Activated CD8-positive, alpha-beta memory T cell treated with anti-CD3 and anti-CD28 coated beads for 1 hour (primary cell): ENCODE measurements at places on chromosomes 1 and 21.

DNA sequence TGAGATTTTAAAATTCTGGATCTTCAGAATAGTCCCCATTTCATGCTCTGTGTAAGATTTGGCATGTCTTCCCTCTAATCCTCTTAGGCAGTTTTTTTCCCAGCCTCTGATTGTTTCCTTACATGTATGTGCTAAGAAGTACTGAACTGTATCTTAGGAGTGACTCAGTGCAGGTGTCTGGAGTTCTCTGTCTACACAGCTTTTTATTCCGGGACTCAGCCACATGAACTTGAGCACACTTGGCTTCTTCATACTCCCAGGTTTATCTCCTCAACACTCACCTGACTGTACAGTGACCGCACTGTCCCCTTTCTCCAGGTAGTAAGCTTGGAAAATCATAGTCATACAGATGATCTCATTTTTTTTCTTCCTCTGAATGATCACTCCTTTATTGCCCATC lies 50.7 kb downstream of the SYT14 start:
- no peak for DNase-seq

DNA sequence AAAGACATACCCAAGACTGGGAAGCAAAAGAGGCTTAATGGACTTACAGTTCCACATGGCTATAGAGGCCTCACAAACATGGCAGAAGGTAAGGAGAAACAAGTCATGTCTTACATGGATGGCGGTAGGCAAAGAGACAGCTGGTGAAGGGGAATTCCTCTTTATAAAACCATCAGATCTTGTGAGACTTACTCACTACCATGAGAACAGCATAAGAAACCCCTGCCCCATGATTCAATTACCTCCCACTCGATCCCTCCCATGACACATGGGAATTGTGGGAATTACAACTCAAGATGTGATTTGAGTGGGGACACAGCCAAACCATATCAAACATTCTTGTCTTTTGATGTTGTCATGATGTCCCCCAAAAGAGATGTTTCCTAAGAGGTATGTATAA lies 103.3 kb downstream of the DUSP10 start:
- DNase-seq, result no peak

DNA sequence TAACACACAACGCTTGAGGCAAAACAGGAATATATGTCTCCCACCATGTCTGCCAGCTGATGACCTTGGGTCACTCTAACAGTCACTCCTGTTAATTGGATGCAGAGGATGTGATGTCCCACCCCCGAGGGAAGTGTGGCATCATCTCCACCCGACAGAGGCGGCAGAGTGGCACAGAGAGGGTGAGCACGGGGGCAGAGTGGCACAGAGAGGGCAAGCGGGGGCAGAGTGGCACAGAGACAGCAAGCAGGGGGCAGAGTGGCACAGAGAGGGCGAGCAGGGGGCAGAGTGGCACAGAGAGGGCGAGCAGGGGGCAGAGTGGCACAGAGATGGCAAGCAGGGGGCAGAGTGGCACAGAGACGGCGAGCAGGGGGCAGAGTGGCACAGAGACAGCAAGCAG lies 44.3 kb downstream of the DISP3 start:
- no peak for DNase-seq

GRCh38 chr1:97108179-97108578 lies 386.6 kb downstream of the PTBP2 start:
- no peak for DNase-seq

- DNase-seq, result no peak
Observed at GRCh38 chr1:168234846-168235547, 9.2 kb downstream of the SFT2D2 start.

- DNase-seq, result no peak
Observed at GRCh38 chr1:221839321-221839720, 97.4 kb upstream of the DUSP10 start.

DNA sequence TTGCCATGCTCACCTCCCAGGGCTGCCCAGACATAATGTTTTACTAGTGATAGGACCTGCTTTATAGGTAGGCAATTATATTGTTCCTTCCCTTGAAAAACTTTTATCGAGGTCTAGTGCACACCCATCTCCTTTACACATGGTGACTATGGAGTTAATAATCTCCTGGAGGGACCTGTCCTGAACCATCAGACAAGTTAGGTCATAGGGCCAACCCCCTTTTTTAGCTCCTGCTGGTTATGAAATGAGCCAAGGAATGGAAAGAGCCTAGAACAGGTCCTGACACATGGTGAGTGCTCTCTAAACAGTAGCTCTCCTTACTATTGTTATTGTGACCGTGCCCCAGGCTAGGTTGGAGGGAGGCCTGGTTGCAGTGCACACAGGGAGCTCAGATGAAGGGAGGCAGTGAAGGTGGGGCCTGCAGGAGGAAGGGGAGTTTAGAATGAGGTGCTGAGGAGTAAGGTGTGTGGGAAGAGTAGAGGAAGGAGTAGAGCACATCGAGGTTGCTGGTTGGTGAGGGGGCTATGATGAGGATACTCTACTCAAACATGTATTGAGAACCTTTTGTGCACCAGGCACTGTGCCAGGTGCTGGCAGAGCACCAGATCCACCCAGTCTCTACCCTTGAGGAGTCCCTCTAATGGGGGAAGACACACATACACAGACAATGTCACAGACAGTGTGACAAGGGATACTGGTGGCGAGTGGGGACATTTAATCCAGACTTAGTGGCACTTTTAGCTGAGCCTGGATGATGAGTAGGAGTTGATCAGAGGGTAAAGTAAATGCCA lies 14.1 kb upstream of the LMNA start:
- no peak for DNase-seq

GRCh38 chr21:45829668-45830067 lies 151.9 kb upstream of the COL6A1 start:
- DNase-seq, result no peak

GRCh38 chr1:9589144-9589718 lies 520 bp downstream of the TMEM201 start:
- DNase-seq, result no peak

- DNase-seq, result no peak
Observed at GRCh38 chr1:34245967-34246366, 69.3 kb downstream of the C1orf94 start.

DNA sequence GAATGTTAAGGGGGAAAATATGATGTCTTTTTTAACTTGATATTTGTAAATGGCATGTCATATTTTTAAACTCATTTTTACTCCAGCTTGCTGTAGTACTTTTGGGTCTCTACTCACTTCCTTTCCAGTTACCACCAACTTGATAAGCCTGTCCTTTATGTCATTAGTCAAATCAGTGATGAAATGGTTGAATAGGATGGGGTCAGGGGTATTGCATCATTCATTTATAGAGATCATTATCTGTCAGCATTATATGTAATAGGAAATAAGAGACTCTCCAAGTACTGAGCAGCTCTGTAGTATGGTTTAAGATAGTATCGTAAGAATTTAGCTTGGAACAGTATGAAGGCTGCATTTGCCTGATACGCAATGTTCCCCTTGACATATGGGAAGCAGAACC lies 227.3 kb downstream of the BRINP3 start:
- no peak for DNase-seq

GRCh38 chr1:170749959-170750358 lies 86.0 kb downstream of the PRRX1 start:
- no peak for DNase-seq

DNA sequence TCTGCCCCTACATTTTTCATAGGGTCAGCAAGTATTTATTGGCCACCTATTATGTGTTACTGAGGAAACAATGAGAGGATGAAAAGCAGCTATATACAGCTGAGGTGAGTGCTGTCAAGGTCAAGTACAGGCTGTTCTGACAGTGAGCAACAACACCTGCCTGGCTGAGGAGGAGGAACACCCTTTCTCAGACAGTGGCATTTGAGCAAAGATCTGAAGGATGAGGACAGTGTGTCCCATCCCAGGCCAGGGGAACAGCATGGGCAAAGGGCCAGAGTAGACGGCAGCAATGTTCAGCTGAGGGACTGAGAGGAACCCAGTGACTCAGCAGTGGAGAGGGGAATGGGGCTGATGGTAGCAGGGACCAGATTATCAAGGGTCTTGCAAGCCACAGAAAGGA lies 101.0 kb downstream of the ELAVL4 start:
- DNase-seq, result no peak

DNA sequence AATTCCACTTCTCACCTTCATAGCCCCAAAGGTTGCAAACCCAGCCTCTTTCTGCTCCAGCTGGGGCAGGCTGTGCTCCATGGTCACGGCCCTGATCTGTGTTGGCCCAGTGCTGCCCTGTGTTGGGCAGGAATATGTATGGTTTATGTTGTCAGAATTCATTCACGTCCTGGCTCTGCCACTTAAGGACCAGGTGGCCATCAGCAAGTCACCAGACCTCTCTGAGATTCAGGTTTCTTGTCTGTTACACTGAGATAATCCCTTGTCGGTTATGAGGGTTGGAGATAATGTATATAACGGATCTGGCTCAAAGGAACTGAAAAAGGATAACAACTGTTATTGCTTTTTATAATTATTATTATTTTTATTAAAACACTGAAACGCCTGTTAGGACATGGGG lies 39.1 kb upstream of the SELENON start:
- no peak for DNase-seq

GRCh38 chr1:147738739-147739476 lies 21.5 kb downstream of the GJA5 start:
- no peak for DNase-seq

GRCh38 chr1:209513226-209513625 lies 70.3 kb upstream of the CAMK1G start:
- no peak for DNase-seq

GRCh38 chr21:45267390-45267760 lies 20.3 kb downstream of the POFUT2 start:
- no peak for DNase-seq

GRCh38 chr1:69673321-69673720 lies 105.6 kb downstream of the LRRC7 start:
- no peak for DNase-seq

GRCh38 chr1:61170328-61171238 lies 88.2 kb downstream of the NFIA start:
- no peak for DNase-seq

DNA sequence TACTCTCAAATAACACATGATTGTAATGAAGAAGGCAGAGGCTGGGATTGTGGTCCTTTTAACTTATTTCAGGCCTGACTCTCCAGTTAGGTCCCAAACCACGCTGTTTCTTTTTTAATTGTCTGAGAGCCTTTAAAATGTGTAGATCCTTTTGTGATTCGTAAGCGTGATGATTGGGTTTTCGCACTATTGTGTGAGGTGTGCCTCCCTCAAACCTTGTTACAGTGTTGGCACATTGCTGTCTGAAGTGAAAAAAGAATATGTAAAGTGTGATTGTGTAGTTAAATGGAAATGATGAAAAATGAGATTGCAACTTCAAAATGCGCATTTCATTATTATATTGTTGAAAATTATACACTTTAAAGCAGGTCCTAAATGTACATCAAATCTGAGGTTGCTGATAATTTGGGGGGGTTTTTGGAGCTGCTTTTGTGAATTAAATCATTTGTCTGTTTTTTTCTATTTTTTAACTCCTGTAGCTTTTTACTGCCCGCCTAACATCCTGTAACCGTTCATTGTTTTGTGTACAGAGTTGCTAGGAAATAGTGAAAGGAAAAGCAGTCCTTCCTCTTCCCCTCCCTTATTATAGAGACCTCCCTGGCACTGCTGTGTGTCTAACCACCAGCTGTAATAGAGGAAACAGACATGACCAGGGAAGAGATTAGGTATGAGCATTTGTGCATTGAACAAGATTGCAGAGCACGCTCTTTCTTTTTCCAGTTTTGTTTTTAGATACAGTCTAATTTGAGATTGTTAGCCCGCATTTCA lies 43.3 kb downstream of the IARS2 start:
- DNase-seq, result no peak

- no peak for DNase-seq
Observed at GRCh38 chr21:45505416-45506021, 36.7 kb downstream of the SLC19A1 start.

DNA sequence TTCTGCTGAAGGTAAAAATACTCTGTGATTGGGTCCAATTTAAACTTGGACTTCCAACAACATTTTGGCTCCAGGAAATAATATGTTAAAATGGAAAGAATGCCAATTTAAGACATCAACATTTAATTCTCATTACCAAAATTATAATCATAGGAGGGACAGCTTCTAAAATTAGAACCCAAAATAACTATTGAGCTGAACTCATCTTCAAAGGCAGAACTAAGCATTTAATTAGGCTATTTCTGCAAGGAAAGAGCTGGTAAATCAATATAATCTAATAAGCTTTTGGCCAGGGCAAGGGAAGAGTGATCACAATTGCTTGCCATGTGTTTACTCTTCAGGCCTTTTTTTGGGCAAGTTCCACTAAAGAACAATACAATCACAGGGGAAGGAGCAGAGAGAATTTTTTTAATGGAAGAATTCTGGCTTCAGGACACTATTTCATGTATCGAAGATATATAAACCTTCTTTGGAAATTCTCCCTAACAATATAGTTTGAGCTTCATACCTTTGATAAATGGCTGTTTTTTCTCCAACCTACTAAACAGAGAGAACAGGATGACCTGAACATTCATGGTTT lies 133.1 kb upstream of the PTBP2 start:
- no peak for DNase-seq

- no peak for DNase-seq
Observed at GRCh38 chr1:219883400-219884332, 44.7 kb downstream of the SLC30A10 start.

DNA sequence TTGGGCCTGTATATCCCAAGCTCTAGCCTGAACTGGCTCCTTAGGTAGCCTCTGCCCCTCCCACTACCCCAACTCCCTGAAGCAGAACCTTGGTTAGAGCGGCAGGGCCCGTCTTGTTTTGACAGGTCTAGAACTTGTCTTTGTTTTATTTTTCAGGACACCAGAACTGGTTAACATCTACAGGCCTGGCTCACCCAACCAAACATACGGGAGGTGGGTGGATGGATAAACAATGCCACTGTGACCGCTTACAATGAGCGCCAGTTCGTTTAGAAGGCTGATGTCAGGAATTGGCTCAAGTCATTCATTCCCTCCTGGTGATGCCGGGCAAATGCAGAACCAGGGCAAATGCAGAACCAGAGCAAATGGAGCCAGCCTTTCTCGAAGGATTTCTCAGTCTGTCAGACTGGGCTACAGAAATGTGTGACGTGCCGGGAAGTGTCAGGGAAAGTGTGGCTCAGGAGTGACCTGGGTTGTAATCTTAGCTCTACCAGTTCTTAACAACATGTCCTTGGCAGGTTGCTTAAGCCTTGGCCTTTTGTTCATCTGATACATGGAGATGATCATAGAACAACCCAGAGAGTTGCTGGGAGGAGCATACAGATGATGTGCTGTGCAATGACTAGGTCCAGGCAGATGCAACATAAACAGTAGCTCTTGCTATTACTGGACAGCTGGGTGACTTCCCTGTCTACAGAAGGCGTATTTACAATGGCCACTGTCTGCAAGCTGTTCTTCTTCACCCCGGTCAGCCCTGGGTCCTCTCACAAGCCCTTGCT lies 30.5 kb upstream of the BTG2 start:
- no peak for DNase-seq

GRCh38 chr1:153431928-153432327 lies 15.6 kb downstream of the S100A7A start:
- no peak for DNase-seq

DNA sequence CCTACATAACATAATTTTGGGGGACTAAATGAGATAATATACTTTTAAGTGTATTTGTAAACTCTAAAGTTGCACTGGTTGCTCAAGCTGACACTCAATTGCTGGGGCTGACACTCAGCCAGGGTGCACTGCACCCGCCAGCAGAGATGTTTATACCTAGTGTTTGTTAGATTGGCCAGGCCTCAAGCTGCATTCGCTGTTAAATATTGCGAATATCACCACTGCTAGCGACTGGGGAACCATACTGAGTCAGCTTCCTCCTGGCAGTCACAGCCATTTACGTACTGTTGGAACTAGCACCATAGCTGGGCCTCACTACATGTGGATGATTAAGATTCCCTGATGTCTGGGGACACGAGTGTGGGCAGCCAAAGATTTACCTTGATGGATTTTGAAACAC lies 12.7 kb upstream of the RWDD3 start:
- no peak for DNase-seq

- no peak for DNase-seq
Observed at GRCh38 chr21:43272591-43272990, 103.8 kb downstream of the CRYAA start.
